ENCODE measurements at places on chromosomes 3 and 15.

DNA sequence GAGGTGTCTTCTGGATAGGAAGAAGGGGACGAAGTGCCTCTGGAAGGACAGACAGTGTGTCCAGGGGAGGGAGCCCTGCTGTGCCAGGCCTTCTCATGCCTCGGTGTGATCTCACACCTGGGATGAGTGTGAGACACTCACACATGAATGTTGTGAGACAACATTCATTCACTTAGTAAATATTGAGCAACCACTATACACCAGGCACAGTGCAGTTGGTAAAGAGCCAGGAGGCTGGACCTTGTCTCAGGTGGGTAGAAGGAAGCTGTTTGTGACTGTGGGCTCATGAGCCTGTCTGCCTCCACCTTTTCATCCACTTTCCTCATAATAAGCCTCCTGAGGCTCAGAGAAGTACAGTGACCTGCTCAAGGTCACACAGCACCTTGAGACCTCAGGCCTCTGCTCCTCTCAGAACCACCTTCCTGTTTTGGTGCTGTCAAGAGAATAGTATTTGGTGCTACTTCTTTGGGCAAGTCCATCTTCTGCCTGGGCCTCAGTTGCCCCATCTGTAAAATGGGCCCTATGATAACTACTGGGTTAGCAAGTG is 20.9 kb downstream of the SLC6A6 start:
- peak; percentile 71 for DNase-seq

DNA sequence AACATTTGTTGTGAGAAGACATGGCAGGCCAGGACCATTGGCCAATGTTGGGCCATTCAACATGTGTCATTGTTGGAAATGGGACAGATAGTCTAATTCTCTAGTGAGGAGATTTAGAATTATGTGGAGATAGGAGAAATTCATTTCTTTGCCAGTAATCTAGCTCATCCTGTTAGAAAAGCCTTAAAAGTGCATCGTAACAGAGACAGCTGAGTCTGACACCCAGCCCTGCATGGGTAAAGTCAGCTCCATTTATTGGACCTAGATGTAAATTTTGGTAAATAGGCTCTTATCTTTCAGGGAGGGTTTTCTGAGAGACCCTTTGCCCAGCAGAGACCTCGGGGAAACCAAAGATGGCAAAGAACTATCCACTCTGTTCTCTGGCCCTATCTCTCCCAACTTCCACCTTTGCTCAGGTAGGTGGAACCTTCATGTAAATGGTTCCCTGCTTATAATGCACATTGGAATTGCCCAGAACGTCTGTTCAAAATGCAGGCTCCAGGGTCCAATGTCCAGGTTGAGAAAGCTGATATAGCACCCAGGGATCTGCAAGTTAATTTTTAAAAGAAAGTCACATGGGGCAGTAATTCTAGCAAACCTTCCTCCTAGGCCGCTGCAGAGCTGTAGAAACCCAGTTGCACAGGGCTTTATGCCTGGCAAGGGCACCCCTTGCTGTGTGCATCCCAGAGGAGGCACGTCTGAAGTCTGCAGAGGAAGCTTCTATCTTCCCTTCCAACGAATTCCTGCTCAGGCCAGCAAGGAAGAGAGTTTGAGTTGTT is 365.9 kb upstream of the PROK2 start:
- DNase-seq = peak; percentile 82

DNA sequence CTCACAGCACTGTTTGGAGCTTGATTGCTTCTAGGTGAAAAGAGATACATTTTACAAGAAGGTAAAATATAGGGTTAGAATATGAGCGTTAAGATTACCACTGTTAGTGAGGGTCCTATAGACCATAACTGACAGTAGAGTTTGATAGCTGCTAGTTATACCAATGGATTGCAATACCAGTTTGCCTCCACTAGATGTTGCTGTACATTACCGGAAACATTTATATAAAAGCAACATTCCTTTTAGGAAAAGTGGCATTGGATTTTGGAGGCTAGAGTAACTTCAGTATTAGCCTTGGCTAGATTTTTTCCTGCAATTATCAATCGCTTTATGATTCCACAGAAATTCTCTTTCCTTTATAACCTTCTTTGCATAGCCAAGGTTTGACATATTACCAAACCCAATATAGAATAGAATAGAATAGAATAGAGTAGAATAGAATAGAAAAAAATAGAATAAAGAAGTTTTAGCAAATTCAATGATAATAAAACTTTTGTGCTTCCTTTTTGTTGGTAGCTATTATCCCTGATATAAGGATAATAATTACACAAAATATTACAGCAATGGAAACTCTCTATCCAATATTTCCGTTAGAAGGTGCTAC is 1093.6 kb upstream of the ALCAM start:
- DNase-seq = no peak

- DNase-seq = no peak
Observed at GRCh38 chr3:50047426-50047825, 41.3 kb upstream of the RBM5 start.
